ENCODE measurements at places on chromosomes 6 and 20.

GRCh38 chr20:62200491-62201172, 17.8 kb downstream of the MTG2 start:
- no peak for DNase-seq

DNA sequence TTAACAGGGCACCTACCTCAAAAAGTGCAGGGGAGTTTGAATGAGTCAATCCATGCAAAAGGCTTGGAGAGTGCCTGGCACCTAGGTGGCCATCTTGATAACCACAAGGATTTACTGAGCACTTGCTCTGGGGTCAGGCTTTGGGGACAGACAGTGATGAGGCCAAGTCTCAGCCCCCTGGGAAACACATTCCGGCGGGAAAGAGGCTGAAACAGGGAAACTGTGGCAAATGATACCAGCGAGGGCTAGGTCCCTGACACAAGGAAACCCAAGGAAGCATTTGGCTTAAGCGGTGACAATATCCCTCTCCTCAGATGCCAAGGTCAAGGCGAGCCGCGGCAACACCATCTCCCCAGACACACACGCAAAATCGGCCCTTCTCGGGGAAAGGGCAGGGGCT, 527 bp upstream of the DOK5 start:
- DNase-seq = no peak

- DNase-seq = no peak
Observed at GRCh38 chr6:100138346-100139022, 144.5 kb upstream of the MCHR2 start.

- no peak for DNase-seq
Observed at GRCh38 chr20:1777476-1777820, 117.8 kb upstream of the SIRPA start.

DNA sequence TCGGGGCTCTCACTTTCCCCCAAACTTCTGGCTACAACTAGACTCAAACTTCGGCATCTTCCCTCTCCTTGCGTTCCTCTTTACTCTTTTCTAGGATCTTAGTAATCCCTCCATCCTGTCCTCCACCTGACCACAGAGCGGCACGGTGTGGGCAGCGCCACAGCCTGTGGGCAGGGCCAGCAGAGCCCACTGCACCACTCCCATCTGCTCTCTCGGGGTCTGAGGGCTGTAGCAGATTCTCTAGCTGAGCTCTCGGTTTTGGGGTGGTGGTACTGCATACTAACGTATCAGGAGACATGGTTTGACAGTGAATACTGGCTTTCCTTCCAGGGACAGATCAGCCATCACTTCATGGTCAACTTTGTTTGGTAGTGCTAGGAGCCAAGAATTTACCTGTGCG, 57.4 kb downstream of the EZR start:
- no peak for DNase-seq

- DNase-seq = no peak
Observed at GRCh38 chr20:55488593-55488992, 516.7 kb downstream of the CBLN4 start.

- no peak for DNase-seq
Observed at GRCh38 chr20:11766961-11767360, 150.7 kb upstream of the BTBD3 start.

GRCh38 chr6:9401960-9402359, 966.6 kb upstream of the SLC35B3 start:
- DNase-seq = no peak

GRCh38 chr6:42505385-42505718, 53.6 kb upstream of the TRERF1 start:
- no peak for DNase-seq

DNA sequence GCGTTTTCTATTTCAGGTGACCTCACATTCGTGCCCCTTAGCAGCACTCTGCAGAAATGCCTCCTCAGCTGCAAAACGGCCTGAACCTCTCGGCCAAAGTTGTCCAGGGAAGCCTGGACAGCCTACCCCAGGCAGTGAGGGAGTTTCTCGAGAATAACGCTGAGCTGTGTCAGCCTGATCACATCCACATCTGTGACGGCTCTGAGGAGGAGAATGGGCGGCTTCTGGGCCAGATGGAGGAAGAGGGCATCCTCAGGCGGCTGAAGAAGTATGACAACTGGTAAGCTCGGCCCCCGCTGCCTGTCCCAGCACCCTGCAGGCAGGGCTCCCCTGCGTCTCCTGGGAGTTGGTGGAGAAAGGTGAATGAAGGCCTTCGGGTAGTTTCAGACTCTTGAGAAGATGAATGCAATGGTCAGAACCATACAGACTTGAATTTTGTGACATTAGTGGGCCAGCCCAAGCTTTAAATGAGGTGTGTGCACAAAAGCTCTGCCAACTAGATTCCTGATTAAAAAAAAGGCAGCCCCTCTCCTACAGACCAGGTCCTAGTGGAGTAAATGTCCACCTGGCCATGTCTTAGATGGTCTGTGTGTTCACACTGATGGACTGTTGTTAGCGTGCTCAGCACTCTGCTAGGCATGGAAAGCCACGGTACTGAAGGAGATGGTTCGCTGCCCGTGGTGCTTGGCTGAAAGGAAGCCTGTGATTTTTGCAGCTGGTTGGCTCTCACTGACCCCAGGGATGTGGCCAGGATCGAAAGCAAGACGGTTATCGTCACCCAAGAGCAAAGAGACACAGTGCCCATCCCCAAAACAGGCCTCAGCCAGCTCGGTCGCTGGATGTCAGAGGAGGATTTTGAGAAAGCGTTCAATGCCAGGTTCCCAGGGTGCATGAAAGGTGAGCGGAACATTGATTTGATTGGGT, 708 bp downstream of the PCK1 start:
- DNase-seq = no peak

- no peak for DNase-seq
Observed at GRCh38 chr20:45444050-45444449, 25.5 kb upstream of the WFDC2 start.

Data from stimulated activated CD8-positive, alpha-beta memory T cell treated with anti-CD3 and anti-CD28 coated beads, Interleukin-2, amount 100 ng/mL, for 1 hour (primary cell).